Colonic mucosa (tissue), 4 donors: ENCODE measurements at places on chromosomes 6 and 20. TPM values are rescaled to one million over a fixed set of nuclear protein-coding genes. Genes with fewer than 3 reads are reported as not detected.
A peak's percentile ranks its signal among the peaks of the same experiment; 100 is the strongest.

DNA sequence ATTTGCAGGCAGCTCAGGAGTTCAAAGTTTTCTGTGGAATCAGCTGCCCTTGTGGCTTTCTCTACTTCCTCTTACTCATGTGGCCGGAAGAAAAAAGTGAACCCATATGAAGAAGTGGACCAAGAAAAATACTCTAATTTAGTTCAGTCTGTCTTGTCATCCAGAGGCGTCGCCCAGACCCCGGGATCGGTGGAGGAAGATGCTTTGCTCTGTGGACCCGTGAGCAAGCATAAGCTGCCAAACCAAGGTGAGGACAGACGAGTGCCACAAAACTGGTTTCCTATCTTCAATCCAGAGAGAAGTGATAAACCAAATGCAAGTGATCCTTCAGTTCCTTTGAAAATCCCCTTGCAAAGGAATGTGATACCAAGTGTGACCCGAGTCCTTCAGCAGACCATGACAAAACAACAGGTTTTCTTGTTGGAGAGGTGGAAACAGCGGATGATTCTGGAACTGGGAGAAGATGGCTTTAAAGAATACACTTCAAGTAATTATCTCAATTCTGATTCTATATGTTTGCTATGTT is 1.1 kb downstream of the MGME1 start:
- peak; percentile 60 for DNase-seq

DNA sequence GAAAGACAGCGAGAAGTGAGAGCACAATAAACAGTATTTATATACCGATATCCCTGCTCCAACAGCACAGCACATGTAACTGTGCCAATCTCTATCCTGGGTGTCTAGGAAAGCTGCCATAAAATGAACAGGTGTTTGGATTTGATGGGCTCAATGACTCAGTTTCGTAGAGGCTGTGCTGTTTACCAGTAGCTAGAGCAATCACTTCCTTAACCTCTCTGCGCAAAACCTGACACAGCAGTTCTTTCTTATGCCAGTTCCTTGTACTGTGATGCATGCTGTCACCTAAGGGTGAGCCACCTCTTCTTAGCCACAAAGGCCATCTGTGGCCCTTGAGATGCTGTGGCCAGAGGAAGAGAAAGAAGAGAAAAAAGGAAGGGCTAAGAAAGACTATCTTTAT is 59.3 kb downstream of the SHPRH start:
- DNase-seq = peak; percentile 44

GRCh38 chr20:45229264-45230056 is 8.3 kb downstream of the SEMG2 start:
- DNase-seq = peak; percentile 88

DNA sequence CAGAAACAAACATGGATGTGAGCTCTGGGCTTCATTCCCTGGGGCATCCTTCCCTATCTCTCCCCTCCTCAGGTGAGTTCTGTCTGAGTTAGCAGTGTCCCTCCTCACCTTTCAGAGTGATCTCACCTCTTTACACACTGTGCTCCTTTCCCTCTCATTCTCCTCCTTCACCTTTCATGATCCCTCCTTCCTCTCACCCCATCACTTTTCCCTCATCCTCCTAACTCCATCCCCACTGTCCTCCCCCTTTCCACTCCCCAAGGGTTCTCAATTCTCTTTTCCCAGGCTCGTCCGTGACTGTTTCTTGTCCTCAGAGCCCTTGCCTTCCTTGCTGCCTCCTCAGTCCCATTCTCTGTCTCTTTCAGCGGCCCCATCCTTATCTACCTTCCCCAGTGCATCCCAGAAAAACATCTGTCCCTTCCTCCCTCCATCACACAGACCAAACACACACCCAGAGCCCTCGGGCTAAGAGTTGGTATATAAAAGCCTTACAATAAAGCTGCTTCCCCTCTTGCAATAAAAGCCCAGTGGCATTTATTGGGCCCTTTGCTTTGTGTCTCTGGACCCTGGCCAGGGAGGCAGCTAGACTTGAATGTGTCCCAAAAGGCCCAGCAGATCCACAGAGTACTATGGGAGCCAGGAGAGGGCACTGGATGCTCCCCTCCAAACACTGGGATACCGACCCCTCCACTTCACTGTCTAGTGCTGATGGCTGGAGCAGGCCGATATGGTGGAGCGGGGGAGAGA is 1.9 kb downstream of the RNF39 start:
- DNase-seq = peak; percentile 43

DNA sequence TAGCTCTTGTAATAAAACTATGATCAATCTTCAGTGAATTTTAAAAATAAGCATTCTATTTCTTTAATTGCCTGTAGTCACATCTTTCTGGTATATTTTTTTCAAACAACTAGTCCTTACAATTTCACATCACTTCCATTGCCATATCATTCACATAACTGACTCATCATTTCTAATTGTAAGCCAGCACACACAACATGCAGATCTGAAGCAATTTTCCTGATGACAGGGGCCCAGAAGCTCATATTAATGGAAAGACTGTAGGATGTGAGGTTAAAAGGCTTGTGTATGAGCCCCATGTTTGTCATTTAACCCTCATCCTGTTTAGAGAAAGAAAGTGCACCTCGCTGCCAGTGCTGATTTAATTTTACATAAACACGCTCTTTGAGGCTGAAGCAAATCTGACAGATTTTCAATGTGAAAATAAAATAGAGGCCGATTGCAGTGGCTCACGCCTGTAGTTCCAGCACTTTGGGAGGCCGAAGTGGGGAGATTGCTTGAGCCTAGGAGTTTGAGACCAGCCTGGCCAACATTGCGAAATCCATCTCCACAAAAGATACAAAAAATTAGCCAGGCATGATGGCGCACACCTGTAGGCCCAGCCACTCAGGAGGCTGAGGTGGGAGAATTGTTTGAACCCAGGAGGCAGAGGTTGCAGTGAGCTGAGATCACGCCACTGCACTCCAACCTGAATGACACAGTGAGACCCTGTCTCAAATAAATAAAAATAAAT is 40.1 kb upstream of the LTV1 start:
- no peak for DNase-seq

- no peak for DNase-seq
These were observed 60.7 kb downstream of the DTNBP1 start for GRCh38 chr6:15602154-15602553.

GRCh38 chr6:34615574-34616226 is 59.6 kb upstream of the SPDEF start:
- DNase-seq = no peak

Gene TAAR2
- not detected for total RNA-seq

Gene LY6G6D
- not detected for total RNA-seq

Gene OR2B6
- not detected for total RNA-seq

Gene C6orf15
- total RNA-seq = not detected

Gene RTN4IP1
- 18.5 TPM for total RNA-seq

Gene HLA-DPA1
- 58.7 TPM for total RNA-seq
